ENCODE measurements at places on chromosomes 5 and 9. TPM values are rescaled to one million over a fixed set of nuclear protein-coding genes. Genes with fewer than 3 reads are reported as not detected.

DNA sequence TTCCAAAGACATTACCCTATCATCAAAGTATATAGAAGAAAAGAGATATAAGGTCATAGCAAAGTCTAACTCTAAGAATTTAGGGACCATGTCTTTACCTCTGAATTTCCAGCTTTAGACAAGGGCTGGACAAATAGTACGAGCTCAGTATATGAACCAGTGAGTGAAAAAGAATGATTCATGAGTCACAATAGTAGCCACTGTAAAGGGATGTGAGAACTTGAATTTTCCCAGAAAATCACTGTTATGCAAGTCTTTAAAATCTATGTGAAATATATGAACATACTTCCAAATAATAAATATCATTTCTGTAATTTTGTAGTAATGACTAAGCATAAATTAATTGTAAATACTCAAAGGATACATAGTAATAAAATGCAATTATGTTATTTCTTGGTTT is 305.9 kb upstream of the PRR16 start:
- no peaks in the 10 kb centered on the region for H3K4me1 ChIP-seq
- H3K27me3 ChIP-seq: no peaks in the 10 kb centered on the region
- DNase-seq: no peak
- H3K36me3 ChIP-seq: no peaks in the 10 kb centered on the region
- H3K27ac ChIP-seq: no peak overlapping the region

Gene MUSK
- not detected for total RNA-seq

GRCh38 chr5:170960567-170960966 is 98.7 kb downstream of the RANBP17 start:
- no peak overlapping the region for H3K4me3 ChIP-seq
- no peaks in the 10 kb centered on the region for H3K36me3 ChIP-seq
- H3K27ac ChIP-seq: no peak overlapping the region
- no peaks in the 10 kb centered on the region for H3K27me3 ChIP-seq
- DNase-seq: no peak
- H3K4me1 ChIP-seq: no peaks in the 10 kb centered on the region

GRCh38 chr9:101527066-101527465 is 6.6 kb upstream of the RNF20 start:
- H3K27ac ChIP-seq: no peak overlapping the region
- no peak overlapping the region for H3K4me3 ChIP-seq
- no peaks in the 10 kb centered on the region for H3K4me1 ChIP-seq

DNA sequence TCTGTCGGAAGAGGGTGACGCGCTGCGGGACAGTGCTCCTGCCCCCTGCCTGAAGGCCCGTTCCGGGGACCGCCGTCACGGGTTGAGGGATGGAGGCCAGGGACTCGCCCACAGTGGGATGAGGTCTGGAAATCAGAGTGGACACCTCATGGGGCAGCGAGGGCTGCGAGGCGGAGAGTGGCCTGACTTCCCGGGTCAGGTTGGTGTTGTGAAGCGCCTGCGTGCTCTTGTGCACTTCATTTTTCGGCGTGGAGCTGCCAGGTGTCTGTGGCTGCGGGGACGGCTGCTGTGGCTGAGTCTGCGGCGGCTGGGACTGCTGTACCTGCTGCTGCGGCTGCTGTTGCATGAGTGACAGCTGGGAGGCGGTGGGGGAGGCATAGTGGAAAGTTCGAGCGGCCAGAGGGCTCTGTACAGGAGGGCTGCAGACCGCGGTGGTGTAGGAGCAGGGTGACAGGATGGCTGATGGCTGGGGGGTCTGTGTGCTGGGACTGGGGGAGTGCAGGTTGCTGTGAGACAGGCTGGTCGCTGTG is 434.1 kb downstream of the HCN1 start:
- no peaks in the 10 kb centered on the region for H3K4me1 ChIP-seq
- no peaks in the 10 kb centered on the region for H3K36me3 ChIP-seq
- H3K27ac ChIP-seq: no peak overlapping the region
- no peak for DNase-seq
- no peaks in the 10 kb centered on the region for H3K27me3 ChIP-seq

Gene INSYN2B
- not detected for total RNA-seq

Gene SLC9A3
- 223 TPM for total RNA-seq

DNA sequence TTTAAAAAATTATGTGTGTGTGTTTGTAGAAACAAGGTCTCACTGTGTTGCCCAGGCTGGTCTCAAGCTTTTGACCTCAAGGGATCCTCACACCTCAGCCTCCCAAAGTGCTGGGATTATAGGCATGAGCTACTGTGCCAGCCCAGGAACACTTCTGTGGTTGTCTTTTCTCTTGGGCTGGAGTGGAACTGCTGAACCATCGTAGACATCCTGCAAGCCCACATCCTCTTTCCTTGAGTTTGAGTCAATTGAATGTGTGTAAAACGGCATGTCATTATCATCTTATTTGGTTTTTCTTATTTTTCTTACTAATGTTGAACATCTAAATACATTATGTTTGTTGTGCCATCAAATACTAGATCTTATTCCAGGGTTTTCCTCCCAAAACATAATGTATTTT is 40.0 kb downstream of the EHMT1 start:
- no peaks in the 10 kb centered on the region for H3K27me3 ChIP-seq
- no peak overlapping the region for H3K27ac ChIP-seq
- H3K4me3 ChIP-seq: no peak overlapping the region
- H3K4me1 ChIP-seq: no peaks in the 10 kb centered on the region
- DNase-seq: no peak

DNA sequence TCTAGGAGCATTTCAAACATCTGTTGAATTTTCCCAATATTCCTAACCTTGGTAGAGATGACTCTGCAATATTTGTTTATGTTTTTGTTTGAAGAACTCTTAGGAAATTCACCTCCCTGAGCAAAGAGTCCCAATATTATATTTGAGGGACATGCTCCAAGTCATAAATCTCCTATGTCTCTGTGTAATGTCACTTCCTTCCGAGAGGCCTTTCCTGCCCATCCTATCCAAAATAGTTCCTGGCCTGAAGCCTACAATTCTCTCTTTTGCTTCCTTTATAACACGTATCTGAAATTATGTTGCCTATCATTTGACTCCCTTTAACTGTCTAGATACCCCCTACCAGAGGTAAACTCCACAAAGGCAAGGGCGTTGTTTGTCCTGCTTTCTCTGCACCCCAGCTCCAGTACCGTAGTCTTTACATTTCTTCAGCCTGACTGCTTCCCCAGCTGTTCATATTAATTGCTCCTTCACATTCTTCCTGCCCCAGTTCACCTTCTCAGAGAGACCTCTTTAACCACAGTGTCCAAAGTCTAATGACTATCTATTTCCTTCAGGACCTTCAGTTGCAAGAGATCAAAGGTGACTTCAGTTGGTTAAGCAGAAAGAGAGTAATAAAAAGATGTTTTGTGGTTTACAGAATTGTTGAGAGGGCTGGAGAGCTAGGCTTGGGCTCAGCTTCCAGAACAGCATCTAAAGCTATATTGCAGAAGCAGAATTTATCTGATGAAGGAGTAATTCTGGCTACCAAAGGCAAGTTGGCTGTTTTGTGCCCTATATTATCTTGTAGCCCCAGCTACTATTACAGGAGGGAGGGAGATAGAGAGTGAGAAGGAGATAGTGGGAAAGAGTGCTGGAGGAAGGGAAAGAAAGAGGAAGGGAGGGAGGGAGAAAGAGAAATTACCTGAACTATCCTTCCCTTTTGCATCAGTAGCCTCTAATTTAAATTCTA is 109.3 kb upstream of the TMEM161B start:
- no peak overlapping the region for H3K27ac ChIP-seq
- no peaks in the 10 kb centered on the region for H3K27me3 ChIP-seq
- no peak overlapping the region for H3K4me3 ChIP-seq
- no peaks in the 10 kb centered on the region for H3K36me3 ChIP-seq

Gene FAM151B
- total RNA-seq: 3.8 TPM

DNA sequence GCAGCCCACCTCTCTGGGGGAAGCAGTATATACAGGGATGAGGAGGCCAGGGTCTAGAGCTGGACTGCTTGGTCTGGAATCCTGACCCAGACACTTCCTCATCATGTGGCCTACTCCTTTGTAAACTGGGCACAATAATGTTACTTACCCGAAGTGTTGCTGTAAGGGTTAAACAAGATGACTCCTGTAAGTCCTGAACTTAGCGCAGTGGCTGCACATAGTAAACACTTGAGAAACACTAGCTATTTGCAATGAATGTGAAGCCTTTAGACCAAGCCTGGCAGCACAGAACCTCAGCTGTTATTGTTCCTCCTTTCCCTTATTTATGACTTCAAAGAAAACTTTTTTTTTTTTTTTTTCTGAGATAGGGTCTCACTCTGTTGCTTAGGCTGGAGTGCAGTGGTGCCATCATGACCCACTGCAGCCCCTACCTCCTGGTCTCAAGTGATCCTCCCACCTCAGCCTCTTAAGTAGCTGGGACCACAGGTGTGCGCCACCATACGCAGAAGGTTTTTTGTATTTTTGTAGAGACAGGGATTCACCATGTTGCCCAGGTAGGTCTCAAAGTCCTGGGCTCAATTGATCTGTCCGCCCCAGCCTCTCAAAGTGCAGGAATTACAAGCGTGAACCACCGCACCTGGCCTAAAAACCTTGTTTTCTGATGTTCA is 96.2 kb upstream of the IL6ST start:
- H3K4me3 ChIP-seq: no peak overlapping the region
- no peak overlapping the region for H3K27ac ChIP-seq
- H3K4me1 ChIP-seq: no peaks in the 10 kb centered on the region
- H3K27me3 ChIP-seq: no peaks in the 10 kb centered on the region
- no peak for DNase-seq

GRCh38 chr9:125172031-125172755 is 17.4 kb downstream of the PPP6C start:
- H3K4me3 ChIP-seq: no peak overlapping the region
- no peak overlapping the region for H3K27ac ChIP-seq
- H3K36me3 ChIP-seq: no peaks in the 10 kb centered on the region
- DNase-seq: no peak
- H3K27me3 ChIP-seq: no peaks in the 10 kb centered on the region
